ENCODE measurements at places on chromosomes 11 and 22. TPM values are rescaled to one million over a fixed set of nuclear protein-coding genes. Genes with fewer than 3 reads are reported as not detected.

The BATF2 gene
- total RNA-seq, result 5.5 TPM

The CHST1 gene
- total RNA-seq, result 1.8 TPM

The RHOG gene
- 57.2 TPM for total RNA-seq

The APLNR gene
- total RNA-seq, result 4.0 TPM

All from mucosa of gallbladder (tissue), 1 donor.